NCI-H526 (cell line): ENCODE measurements at places on chromosomes 3 and 15.

GRCh38 chr3:124881976-124882697 lies 5.0 kb downstream of the ITGB5 start:
- DNase-seq: no peak

DNA sequence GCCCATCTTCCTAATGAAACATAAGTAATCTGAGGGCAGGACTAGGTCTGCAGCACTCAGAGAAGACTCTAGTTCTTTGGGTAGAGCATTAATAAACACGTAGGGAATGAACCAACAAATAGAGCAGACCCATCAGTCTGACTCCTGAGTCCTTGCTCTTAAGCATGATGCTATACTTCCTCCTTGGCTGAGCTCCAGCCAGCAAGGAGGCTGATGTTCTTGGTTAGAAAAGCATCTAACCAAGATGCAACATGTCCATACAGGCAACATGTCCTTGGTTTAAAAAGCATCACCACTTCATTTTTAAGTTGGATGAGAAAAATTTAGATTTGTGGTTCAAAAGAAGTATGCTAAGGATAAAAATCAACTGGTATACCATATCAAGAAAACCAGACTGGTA lies 8.5 kb upstream of the MYH15 start:
- no peak for DNase-seq

GRCh38 chr3:119976214-119976613 lies 118.0 kb downstream of the GSK3B start:
- no peak for DNase-seq

- no peak for DNase-seq
Measured at GRCh38 chr3:11569156-11569741, 74.5 kb downstream of the VGLL4 start.

GRCh38 chr3:122512284-122512683 lies 2.5 kb downstream of the KPNA1 start:
- no peak for DNase-seq

DNA sequence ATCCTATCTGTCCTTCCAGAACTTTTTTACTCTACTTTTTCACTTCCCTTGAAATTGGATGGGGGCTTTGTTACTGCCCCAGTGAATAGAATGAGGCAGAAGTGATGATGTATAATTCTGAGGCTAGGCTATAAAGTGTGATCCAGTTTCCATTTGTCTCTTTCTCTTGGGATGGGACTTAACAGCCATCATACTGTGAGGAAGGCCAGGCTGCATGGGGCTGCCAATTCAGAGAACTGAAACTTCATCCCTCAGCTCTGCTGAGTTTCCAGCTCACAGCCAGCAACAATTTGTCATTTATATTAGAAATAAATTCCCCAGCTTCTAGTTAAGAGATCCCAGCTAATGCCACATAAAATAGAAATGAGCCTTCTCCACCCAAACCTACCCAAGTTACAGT lies 504.0 kb upstream of the TGFBR2 start:
- DNase-seq: no peak

DNA sequence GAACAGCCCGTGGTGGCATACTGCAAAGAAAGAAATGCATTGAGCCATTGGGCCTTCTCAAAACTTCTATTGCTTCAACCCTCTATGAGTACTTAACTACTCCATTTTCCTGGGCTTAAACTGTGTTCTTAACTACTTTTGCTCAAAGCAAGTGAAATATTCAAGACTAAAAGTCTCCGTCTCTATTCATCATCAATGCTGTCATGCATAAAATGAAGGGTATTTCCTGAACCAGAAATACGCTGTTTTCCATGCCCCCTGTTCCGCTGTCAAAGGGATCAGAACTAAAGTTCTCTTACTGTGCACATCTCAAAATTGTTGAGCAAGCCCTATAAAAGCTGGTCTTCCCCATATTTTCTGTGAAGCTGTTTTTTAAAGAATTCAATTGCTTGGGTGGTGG lies 20.3 kb downstream of the SIAH2 start:
- DNase-seq: no peak

DNA sequence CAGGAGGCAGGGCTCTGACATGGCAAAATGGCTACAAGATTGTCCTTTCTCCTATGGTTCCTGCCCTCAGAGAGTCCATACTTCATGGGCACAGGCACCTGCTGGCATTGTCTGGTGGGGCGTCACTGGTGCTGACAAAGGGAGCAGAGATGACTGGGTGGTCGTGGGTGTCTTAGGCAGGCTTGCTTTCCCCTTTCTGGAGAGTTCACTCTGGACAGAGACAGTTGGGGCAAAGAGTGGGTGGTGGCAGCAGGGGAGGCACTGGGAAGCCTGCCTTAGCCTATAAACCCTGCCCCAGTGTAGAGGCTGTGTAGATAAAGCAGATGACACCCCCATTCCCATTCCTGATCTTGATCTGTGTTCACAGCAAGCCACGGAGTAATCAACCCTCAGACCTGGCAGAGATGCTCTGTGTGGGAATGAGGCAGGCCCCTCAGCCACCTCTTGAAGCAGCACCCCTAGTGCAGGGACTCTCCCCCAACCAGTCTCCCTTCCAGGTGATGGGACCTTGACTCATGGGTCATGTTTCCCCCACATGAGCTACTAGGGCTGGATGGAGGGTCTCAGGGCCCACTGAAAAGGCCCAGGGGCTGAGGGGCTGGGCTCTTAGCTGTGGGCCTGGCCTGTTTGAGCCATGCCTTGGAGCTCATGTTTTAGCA lies 20.7 kb upstream of the DOCK3 start:
- DNase-seq: no peak

GRCh38 chr15:69436951-69437350 lies 15.7 kb upstream of the RPLP1 start:
- DNase-seq: no peak

GRCh38 chr3:94285872-94286271 lies 223.0 kb downstream of the NSUN3 start:
- peak; percentile 58 for DNase-seq

DNA sequence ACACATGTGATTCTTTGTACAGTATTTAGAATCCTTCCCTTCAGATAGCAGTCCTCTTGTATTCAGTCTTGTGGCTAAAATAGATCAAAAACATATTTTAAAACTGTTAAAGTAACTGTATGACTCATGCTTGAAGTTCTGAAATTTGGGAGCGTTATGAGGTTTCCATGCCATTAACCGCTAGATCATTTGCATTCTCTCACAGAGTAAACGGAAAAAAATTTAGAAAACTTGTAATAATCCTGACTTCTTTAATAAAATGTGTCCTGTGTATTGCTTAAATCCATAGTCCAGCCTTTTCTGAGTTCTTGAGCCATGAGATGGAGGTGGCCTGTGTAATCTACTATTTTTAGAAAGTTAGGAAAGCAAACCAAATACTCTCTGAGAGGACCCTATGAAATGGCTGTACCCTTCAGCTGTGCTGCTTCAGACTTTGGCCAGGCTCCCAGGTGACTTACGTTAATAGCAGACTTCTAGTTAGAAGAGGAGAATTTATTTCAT lies 33.8 kb downstream of the MBNL1 start:
- DNase-seq: peak; percentile 43

- no peak for DNase-seq
Measured at GRCh38 chr3:188544012-188544411, 390.1 kb downstream of the LPP start.

DNA sequence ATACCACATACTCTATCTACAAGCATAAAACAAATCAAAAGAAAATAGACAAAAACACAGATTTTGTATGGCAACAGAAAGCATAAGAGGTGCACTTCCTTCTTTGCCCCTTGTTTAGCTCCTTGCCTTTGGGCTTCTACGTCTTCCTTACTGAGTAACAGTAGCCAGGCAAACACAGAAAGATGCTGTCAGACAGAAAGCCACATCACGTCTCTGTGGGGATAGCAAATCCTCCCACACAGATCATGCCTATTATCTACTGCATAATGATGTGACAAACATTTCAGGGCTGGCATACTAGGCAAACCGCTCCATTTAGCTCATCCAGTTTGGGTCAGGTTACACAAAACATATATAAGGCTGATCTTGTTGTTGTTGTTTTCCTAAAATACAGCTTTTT lies 92.7 kb downstream of the BOC start:
- no peak for DNase-seq

GRCh38 chr15:81336568-81336967 lies 12.6 kb upstream of the STARD5 start:
- peak; percentile 67 for DNase-seq

DNA sequence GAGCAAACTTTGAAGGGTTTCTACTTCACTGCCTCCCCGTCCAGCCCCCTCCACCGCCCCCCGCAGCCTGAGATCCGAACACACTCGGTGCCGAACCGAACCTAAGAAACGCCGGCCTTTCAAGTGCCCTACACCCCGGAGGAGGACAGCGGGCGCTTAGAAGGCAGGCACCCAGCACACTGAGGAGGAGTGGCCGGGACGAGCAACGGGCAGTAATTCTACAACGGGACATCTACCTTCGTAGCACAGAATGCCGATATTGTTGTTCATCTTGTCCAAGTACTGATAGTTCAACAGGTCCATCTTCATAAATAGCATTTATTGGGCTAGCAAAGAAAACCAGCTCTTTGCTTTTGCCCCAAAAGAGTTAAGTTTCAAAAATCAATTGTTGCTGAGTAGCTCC lies 513 bp downstream of the VGLL4 start:
- DNase-seq: peak; percentile 69

- DNase-seq: no peak
Measured at GRCh38 chr15:84681831-84682230, 23.8 kb upstream of the NMB start.

- no peak for DNase-seq
Measured at GRCh38 chr15:63345391-63345752, 36.3 kb downstream of the CA12 start.

GRCh38 chr3:58640700-58641372 lies 25.7 kb downstream of the FAM3D start:
- DNase-seq: peak; percentile 44

- DNase-seq: no peak
Measured at GRCh38 chr3:105118905-105119304, 247.8 kb upstream of the ALCAM start.

GRCh38 chr15:81351651-81352050 lies 22.4 kb downstream of the TMC3 start:
- DNase-seq: no peak

GRCh38 chr3:67662733-67663132 lies 8.3 kb upstream of the SUCLG2 start:
- DNase-seq: no peak

- no peak for DNase-seq
Measured at GRCh38 chr3:38255627-38256026, 10.0 kb upstream of the SLC22A13 start.

DNA sequence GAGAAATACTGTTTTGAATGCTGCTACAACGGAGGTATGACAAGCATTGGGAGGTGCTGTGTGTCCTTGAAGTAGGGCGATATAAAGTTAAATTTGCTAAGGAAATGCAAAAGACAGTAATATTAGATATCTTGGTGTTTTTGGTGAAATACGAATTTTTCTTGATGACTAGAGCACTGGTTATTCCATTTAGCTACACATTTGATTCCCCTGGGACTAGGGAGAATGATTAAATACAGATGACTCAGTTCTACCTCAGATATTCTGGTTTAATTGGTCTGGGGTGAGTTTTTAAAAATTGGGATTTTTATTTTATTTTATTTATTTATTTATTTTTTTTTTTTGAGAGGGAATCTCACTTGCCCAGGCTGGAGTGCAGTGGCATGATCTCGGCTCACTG lies 18.7 kb upstream of the GADL1 start:
- no peak for DNase-seq

- DNase-seq: peak; percentile 81
Measured at GRCh38 chr15:48352474-48353072, 21.3 kb downstream of the DUT start.

- DNase-seq: no peak
Measured at GRCh38 chr3:8579096-8579495, 65.5 kb downstream of the SSUH2 start.

- DNase-seq: peak; percentile 90
Measured at GRCh38 chr15:90201130-90201943, at the start of gene SEMA4B. TSS of gene SEMA4B (plus strand) at chr15:90201330. CDS start at chr15:90201579, 249 bp downstream.

DNA sequence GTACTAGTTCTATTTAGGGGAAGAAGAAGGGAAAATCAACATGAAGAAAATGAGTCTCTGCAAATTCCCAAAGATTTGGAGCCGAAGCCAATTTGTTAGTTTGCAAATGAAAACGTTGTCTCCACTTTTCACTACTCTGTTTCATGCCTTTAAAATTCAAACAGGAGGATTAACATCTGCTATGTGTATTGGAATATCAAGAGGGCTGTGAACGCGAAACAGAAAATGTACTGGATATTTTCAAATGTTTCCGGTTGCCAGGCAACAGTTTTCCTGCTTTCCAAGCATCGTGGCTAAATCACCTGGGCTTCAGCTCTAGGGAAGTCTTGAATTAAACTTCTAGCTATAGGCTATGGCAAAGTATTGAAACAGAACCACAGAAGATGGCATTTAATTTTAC lies 172.8 kb downstream of the KCNMB2 start:
- DNase-seq: no peak

DNA sequence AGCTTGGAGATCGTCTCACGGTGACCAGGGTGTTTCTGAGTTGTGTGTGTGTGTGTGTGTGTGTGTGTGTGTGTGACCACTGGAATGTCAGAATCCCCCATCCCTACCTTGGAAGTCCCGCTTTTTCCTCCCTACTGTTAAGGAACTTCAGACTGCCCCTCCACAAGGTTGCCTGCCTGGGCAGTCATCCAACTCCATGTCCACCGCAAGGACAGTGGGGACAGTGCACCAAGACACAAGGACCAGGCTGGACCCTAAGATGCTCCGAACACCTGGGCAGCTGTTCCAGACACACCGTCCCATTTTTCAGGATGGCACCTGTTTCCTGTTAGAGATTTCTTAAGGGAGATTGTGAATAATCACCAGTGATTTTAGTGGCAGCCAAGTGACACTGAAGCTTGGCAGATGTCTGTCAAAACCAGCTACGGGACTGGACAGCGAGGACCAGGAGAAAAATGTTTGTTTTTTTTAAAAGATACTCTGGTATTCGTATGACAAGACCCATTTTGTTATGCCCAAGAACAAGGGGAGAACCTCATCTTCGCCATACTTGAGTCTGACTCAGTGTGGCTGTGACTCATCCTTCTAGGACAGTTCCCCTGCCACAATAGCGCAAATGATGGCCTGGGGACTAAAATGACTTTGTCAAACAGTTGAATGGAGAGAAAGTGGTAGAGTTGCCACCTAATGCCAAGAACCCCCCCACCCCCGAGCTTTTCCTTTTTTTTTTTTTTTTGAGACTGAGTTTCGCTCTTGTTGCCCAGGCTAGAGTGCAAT lies 15.5 kb downstream of the PAQR9 start:
- DNase-seq: no peak

GRCh38 chr3:195221015-195221853 lies 49.7 kb downstream of the XXYLT1 start:
- no peak for DNase-seq

DNA sequence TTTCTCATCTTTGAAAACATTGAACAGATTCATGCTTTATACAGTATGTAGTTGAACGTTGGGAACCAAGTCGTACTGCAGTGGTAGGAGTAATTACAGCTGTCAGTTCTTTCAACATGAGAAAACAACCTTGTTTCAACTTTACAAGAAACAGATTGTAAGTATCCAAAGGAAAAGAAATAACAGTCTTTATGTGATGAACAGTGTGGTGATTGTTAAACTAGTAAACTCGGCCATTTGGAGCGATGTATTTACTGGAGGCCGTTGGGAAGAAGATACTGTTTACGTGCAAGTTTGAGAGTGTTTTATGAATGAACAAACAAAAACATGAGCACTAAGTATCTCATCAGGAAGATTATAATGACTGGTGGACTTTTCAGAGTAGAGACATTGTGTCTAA lies 48.4 kb downstream of the EPHA3 start:
- no peak for DNase-seq
